ENCODE measurements at places on chromosomes 11 and 22. TPM values are rescaled to one million over a fixed set of nuclear protein-coding genes. Genes with fewer than 3 reads are reported as not detected.
A peak's percentile ranks its signal among the peaks of the same experiment; 100 is the strongest.

DNA sequence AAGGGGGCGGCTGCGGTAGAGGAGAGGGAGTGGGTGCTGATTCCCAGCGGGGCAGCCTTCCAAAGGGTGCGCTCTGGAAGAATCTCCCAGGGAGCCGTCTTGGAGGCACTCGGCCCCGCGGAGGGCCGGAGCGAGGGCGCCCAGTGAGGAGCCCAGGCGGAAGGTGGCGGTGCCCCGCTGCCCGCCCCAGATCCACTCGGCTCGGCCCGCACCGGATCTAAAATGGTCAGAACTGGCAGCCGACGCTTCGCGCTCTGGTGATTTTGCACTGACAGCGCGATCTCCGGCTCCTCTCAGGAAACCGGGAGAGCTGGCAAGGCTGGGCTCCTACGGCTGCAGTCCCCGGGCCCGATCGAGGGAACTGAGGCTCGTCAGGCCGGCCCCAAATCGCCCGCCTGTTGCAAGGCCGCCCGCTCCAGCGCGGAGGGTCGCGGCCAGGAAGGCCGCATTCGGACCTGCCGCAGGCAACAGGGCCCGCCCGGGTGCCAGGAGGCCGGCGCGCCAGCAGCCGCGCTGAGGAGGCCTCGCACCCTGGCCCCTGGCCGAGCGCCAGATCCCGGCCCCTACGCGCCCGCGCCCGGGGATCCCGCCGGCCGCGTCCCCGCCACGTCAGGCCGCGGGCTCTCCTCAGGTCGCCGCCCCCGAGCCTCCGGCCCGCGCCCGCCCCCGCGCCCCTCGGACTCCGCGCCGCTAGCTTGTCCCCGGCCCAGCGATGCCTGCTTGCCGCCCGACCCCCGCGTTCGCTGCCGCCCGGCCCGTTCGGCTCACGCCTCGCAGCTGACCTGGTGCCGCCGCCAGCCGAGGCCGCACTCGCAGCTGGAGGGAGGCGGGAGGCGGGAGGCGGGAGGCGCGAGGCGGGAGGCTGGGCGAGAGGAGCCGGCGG lies at the start of gene KLHL22:
Gene KLHL22 (minus strand): TSS at position 818 of the 883 bp plus-strand sequence. CDS start 6,584 bp downstream, outside the sequence.
- H3K4me1 ChIP-seq = peaks cover 21% of the 10 kb centered on the region
- ATAC-seq = peak; percentile 43
- peak within 1 kb of the TSS; percentile 92 for H3K27ac ChIP-seq
- H3K4me3 ChIP-seq = peak within 1 kb of the TSS; percentile 96
- no peaks in the 10 kb centered on the region for H3K27me3 ChIP-seq
- peaks cover 6% of the 10 kb centered on the region for H3K36me3 ChIP-seq

GRCh38 chr11:43505171-43505570 lies 146.5 kb downstream of the TTC17 start:
- ATAC-seq = no peak
- H3K27ac ChIP-seq = no peak overlapping the region
- H3K27me3 ChIP-seq = peaks cover 13% of the 10 kb centered on the region
- no peaks in the 10 kb centered on the region for H3K4me1 ChIP-seq

Gene RNH1
- total RNA-seq = 88.4 TPM

DNA sequence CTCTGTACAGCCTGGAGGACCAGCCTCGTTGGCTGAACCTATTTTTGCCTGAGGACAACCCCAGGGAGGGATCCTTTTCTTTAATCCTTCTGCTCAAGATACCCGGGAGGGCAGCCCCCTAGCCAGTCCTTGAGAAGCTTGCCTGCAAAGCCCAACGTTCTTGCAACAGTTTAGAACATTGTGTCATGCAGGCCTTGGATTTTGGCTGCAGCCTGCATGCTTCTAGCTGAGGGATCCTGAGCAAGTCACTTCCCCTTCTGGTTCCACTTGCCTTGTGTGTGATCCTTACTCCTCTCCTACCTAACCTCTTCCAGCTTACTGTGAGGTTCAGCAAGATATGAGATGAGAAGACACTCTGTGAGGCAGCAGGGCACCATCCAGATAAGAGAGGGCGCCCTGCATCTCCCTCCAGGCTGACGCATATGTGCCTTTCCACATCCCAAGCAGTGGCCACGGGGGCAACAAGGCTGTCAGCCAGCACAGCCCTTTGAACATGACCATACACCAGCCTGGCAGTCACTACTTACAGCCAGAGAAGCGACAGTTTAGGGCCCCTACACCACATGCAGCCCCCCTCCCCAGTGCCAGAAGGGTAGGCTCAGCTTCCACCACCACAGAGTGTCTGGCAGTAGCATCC lies 76.1 kb downstream of the C11orf58 start:
- H3K4me1 ChIP-seq = peaks cover 4% of the 10 kb centered on the region
- no peak overlapping the region for H3K4me3 ChIP-seq
- H3K27me3 ChIP-seq = no peaks in the 10 kb centered on the region
- peaks cover 7% of the 10 kb centered on the region for H3K36me3 ChIP-seq
- H3K27ac ChIP-seq = peak overlapping the region; percentile 36
- ATAC-seq = no peak

Gene CD248
- not detected for total RNA-seq

Gene FOLR2
- total RNA-seq = not detected

- peak overlapping the region; percentile 57 for H3K27ac ChIP-seq
- H3K4me1 ChIP-seq = peaks cover 5% of the 10 kb centered on the region
- no peak for ATAC-seq
- H3K36me3 ChIP-seq = no peaks in the 10 kb centered on the region
- H3K4me3 ChIP-seq = no peak overlapping the region
Observed at GRCh38 chr11:62103141-62103540, 20.7 kb upstream of the INCENP start.

GRCh38 chr11:60863550-60864521 lies 3.5 kb upstream of the ZP1 start:
- no peaks in the 10 kb centered on the region for H3K36me3 ChIP-seq
- H3K4me1 ChIP-seq = no peaks in the 10 kb centered on the region

GRCh38 chr11:18669219-18669596 lies 29.4 kb upstream of the TMEM86A start:
- peaks cover 26% of the 10 kb centered on the region for H3K4me1 ChIP-seq
- peak; percentile 71 for ATAC-seq
- H3K27ac ChIP-seq = peak overlapping the region; percentile 83

GRCh38 chr11:122156940-122157382 lies 40.9 kb upstream of the BLID start:
- no peak for ATAC-seq
- H3K27ac ChIP-seq = no peak overlapping the region
- H3K4me3 ChIP-seq = peak overlapping the region; percentile 47
- no peaks in the 10 kb centered on the region for H3K4me1 ChIP-seq

All from activated T-helper 17 cell treated with anti-CD3 and anti-CD28 coated beads, Interleukin-2, amount 50 U/mL, for 72 hours (primary cell).